ENCODE measurements at places on chromosomes 2 and 18. TPM values are rescaled to one million over a fixed set of nuclear protein-coding genes. Genes with fewer than 3 reads are reported as not detected.

MROH2A gene
- not detected for total RNA-seq

ANKRD30BL gene
- total RNA-seq, result 1.2 TPM

FAHD2B gene
- 14.1 TPM for total RNA-seq

FABP1 gene
- 0.88 TPM for total RNA-seq

DNA sequence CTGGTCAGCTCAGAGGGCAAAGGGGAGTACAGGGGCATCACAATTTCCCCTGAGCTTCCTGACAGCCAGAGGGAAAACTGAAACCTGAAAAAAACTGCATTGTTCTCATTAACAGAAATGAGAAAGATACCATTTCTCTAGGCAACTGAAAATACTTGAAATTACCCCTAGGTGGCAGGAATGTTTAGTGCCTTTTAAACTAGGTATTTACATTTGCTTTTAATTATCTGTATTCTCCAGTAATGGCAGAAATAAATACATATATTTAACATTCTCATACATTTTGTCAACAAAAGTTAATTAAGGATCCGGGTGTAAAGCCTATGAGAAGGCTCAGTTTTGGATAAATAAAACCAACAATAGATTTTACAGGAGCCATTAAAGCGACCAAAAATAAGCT is 34.5 kb downstream of the RPL31 start:
- DNase-seq, result no peak

GRCh38 chr2:196591621-196592022 is 47.9 kb upstream of the CCDC150 start:
- no peak for DNase-seq

DNA sequence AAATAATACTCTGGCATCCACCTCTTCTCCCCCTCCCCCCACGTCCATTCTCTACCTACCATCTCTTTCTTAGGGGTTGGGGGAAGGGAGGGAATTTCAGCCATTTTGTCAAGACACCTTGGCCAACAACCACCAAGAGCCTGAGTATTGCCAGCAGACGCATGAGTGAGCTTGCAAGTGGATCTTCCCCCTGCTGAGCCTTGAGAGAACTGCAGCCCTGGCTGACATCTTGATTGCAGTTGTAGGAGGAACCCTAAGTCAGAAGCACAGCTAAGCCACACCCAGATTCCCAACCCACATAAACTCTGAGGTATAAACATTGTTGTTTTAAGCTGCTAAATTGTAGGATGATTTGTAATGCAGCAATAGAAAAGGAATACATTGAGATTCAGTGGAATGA is 165.6 kb downstream of the TMEFF2 start:
- no peak for DNase-seq

- DNase-seq, result no peak
Measured at GRCh38 chr2:40343902-40344301, 108.0 kb downstream of the SLC8A1 start.

- DNase-seq, result no peak
Measured at GRCh38 chr2:140589273-140589672, 1541.5 kb downstream of the LRP1B start.

DNA sequence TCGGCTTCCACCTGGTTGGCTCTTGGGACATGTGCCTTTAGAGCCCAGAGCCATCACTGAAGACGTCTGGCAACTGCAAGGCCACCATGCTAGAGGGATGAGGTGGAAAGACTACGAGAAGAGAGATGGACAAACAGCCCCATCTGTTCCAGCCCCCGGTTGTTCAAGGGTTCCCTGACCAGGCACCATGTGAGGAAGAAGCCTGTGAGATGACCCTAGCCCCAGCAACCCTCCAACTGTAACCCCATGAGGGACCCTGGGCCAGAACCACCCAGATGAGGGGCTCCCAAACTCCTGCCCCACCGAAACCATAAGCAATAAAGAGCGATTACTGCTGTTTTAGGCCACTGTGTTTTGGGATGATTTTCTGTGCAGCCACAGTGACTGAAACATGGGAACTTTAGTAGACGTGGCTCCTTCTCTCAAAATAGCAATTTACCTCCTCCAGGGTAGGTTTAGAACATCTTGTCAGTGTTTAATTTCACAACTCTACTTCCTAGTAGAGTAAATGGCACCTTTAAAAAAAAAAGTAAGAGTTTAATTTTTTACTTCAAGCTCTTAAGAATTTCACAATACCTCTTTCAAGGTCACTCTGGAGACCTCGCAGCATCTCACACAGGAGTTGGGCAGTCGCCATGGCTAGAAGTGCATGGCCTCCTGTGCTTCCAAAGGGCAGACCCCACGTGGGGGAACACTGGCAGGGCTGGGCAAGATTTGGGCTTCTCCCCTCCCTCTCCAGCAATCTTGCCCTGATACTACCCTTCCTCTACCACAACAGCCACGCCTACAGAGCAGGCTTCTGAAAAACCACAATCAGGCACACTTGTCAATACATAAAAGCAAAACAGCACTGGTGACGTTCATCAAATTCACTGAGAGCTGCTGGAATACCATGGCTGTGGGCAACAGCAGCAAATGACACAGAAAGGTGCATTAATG is 48.8 kb downstream of the TMEM163 start:
- DNase-seq, result no peak

All from uterus (tissue), 4 donors.